ENCODE measurements at places on chromosomes 2 and 18.

DNA sequence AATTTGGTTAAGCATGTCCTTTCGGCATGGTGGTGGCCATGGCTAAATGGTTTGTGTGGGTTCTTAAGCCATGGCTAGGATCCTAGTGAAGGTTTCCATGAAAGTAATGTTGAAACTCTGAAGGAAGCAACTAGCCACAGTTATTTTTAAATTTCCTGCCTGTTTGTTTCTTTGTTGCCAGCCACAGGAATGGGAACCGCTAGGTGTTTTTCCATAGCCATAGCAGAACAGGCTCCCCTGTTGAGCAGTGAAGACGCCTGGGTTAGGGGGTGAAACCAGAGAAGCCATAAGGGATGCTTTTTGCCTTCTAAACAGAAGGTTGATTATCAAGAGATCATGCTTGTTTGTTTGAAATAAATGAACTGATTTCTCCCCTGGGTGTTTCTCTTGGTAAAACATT lies 60.1 kb upstream of the CHMP1B start:
- no peak for DNase-seq

- DNase-seq: no peak
Observed at GRCh38 chr2:38712871-38713270, 38.3 kb downstream of the SRSF7 start.

DNA sequence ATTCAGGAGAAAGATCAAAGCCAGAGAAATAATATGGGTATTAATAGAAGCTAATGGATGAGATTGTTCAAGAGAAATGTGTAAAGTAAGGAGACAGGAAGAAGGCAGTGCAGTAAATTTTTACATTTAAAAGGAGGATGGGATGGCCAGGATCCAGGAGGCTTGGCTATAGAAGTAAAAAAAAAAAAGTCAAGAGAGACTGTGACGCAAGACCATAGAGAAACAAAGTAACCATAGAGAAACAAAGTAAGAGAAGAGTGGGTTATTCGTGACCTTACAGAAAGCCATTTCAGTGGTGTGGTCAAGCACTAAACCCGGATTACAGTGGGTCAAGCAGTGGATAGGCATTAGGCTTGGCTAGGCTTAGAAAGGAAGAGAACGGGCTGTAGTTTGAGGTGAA lies 10.5 kb upstream of the FAM171B start:
- no peak for DNase-seq

DNA sequence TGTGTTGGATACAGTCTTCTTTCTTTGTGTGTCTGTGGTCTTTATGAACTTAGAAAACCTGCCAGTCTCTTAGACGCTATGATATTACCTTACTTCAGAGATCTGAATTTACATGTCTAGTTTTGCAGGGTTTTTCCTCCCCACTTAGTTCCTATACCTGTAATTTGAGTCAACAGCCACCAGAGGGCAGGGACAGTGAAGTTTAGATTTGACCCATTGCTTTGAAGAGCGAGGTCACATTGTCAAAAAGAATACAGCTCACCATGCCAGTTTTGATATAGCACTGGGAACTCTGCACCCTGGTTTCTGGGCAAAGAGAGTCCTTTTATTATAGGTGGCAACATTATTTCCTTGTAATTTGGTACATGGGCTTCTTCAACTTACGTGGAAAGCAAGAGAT lies 102.3 kb downstream of the MAPK4 start:
- DNase-seq: peak; percentile 45

GRCh38 chr2:181457741-181458425 lies 697 bp downstream of the ITGA4 start:
- no peak for DNase-seq

GRCh38 chr2:152200565-152201465 lies 25.3 kb upstream of the STAM2 start:
- no peak for DNase-seq

DNA sequence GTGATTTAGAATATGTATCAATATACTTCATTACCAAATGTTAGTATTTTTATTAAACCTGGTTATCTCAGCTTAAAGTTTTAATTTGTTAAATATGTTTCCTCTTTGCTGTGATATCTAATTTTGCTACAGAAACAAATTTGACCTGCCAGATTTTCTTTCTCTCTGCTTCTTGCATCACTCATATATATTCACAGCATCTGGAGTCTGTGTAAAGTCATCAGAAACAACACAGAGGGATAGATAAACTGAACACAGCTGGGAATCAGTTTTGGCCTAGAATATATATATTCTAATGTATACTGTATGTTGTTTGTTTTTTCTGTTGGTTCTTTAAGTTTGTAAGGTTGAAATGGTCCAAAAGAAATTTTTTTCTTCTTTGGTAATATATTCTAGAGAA lies 8.5 kb downstream of the PSMD14 start:
- DNase-seq: no peak

DNA sequence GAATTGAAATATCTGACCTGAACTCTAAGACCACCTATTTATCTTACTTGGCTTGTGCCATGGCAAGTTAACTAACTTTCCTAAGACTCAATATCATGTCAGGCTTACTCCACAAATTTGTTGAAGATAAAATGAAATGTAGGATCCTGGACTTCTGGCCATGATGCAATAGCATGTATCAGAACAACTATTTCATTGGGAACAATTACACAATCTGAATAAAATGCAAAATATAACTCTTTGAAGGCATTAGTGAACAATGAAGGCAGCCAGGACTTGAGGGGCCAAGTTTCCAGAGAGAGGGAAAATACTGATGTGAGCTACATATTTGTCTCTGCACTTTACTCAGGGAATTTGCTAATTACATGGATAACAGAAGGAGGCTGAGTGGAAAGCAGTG lies 476.5 kb upstream of the ACVR2A start:
- no peak for DNase-seq

GRCh38 chr18:59655676-59656075 lies 41.5 kb downstream of the CCBE1 start:
- DNase-seq: no peak

GRCh38 chr2:36500072-36500471 lies 97.9 kb downstream of the FEZ2 start:
- DNase-seq: no peak

- DNase-seq: no peak
Observed at GRCh38 chr18:42936289-42936688, 179.2 kb downstream of the RIT2 start.

DNA sequence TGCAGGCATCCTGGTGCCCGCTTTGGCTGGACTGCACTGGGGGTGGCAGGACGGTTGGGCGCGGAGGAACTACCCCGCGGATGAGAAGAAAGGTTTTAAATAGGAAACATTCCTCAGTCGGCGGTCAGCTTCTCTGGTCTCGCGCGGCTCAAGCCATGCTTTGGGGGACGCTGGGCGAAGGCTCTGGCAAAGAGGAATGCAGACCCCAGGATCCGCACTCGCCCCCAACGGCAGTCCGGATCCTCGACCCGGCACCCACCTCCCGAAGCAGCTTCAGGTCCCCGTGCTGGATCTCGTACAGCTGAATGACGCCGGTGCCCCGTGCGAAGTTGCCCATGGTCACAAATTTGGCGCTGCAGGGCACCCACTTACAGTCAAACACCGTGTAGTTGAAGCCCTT lies 686 bp upstream of the PNO1 start:
- DNase-seq: no peak

- DNase-seq: no peak
Observed at GRCh38 chr2:138994502-138994901, 214.3 kb upstream of the NXPH2 start.

GRCh38 chr2:175414882-175415487 lies 233.5 kb upstream of the ATP5MC3 start:
- peak; percentile 21 for DNase-seq

DNA sequence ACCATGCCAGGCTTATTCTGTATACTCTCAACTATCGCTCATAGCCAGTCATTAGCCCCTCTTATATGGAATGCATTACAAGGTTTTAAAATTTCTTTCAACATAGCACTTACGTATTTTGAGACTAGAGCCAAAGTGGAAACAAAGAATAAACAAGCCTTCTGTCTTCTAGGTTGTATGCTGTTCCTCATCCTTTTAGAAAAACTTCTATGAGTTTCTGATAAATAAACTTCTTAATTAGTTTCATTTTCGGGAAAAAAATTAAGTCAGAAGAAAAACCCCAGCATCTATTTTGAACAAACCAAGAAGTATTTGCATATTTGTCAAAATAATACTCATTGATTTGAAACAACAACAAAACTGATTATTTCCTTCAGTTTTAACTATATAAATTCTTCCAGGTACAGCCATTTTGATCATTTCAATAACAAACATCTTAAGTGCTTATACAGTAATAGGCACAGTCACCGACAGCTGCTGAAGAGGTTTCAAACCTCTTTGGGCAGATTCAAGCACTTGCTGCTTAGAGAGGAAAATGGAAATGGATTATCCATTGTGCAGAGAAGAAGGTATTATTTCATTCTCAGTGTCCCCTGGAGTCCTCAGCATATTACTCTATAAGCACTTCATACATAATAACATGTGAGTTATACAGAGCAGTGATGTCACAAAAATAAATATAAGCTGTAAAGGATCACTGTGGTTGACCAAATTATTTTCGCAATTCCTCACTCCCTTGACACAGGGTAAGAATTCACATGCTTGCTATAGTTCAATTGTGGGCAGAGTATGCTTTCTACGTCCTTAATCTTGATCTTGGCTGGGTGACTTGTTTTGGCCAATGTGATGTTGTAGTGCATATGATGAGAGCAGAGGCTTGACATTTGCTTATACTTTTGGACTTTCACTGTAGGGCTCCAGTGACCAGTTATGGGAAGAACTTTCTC lies 833.8 kb downstream of the TRIB2 start:
- DNase-seq: no peak

DNA sequence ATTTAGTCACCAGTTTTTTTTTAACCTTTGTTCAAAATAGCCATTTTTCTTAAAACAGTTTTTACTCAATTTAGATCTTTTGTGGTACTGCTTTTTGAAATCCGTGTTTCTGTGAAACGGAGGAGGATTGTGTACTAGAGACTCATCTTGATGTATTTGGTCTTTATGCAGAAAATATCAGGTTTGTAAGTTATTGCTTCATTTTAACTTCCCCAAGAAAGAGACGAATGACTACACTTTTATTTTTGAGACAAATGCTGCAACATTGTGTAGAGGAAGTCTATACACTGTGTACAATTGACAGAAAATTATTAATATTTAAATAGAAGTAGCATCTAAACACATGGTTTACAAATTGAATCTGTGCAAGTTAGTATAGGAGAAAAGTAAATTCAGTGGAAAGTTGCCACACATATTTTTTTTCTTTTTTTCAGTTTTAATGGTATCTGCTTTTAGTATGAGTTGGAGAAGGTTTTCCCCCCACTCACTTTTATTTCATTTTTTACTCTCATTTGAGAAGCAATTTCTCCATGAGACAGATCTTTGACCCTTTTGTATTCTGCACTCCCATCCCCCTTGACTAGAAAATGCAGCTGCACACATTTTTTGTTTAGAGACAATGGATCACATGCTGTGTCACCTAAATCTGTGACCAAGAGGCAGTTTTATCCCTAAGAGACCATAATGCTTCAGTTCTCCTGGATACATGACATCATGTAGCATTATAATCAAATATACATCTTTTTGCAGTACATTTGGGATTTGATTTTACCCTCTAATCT lies 200.8 kb upstream of the STON1 start:
- peak; percentile 72 for DNase-seq

DNA sequence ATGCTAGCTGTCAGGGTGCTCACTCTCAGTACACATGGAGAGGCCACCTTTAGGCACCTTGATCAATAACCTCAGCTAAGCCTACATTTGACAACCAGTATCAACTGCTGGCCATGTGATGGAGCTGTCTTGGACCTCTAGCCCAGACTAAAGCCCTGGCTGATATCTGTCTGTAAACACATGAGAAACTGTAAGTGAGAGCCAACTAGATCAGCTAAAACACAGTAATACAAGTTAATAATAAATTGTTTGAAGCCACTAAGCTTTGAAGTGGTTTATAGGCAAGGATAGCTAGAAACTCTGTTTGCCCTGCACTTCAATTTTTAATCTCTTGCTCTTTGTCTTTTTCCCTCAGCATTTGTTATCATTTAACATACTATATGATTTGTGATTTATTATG lies 407.1 kb downstream of the SPAG16 start:
- DNase-seq: no peak

- DNase-seq: no peak
Observed at GRCh38 chr2:221380686-221381085, 191.4 kb downstream of the EPHA4 start.

DNA sequence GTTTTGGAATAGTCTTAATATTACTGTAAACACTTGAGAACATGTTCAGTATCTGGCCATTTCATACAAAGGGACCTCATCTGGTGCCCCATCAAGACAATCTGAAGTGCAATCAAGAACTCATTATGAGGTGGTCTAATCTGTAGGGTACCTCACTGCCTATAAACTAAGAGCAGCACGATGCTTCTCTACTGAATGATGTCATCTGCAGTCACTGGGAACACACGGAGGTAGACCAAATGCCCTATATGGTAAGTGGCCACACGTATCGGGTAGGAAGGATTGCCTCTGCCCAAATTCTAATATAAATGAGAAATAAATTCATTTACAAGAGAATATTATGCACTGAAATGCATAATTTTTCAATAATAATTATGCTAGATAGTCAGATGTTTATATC lies 90.4 kb downstream of the SLC8A1 start:
- DNase-seq: no peak

DNA sequence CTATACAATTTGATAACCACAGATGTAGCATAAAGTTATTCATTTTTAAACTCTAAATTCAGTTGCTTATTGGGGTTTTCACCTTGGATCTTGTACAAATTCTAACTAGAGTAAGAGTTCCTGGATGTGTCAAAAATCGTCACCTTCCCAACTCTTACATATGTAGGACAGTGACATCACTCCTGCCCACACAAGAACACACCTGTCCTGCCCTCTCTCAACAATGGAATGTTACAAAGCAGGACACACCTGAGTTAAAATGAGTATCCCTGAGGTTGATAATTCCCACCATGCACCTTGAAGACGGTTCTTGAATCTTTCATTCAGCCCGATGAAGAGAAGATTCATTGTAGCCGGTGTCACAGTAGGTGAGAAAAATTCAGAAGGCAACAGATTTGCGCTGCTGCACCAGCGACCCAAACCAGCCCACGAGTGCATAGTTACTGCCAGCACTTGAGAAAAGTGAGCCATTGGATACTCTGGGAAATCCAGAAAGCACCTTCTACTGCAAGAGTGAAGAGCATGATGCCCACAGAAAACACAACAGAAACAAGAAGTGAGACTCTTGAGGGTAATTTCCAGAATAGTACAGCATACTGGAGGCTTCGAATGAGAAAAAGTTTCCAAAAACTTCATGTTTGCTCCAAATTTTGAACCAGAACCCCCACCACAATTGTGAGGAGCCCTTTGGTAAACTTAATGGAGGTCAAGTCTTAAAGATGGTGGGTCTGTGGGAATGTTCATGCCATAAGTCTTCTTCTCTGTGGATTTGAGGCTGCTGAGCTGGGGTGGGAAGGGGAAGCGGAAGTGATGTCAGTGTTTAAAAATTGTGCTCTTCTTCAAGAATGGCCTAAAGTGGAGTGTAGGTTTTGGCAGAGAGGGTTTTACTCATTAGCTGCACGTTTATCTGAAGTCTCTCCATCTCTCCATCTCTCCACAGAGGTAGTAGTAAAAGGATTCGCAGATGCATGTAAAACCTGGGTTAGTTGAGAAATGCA lies 34.7 kb upstream of the ADAM23 start:
- DNase-seq: no peak

- no peak for DNase-seq
Observed at GRCh38 chr2:200418399-200418798, 91.5 kb downstream of the KCTD18 start.

- DNase-seq: no peak
Observed at GRCh38 chr2:39922679-39923405, 143.8 kb upstream of the THUMPD2 start.
